MV-4-11 (cell line): ENCODE measurements at places on chromosomes 11 and 22.

DNA sequence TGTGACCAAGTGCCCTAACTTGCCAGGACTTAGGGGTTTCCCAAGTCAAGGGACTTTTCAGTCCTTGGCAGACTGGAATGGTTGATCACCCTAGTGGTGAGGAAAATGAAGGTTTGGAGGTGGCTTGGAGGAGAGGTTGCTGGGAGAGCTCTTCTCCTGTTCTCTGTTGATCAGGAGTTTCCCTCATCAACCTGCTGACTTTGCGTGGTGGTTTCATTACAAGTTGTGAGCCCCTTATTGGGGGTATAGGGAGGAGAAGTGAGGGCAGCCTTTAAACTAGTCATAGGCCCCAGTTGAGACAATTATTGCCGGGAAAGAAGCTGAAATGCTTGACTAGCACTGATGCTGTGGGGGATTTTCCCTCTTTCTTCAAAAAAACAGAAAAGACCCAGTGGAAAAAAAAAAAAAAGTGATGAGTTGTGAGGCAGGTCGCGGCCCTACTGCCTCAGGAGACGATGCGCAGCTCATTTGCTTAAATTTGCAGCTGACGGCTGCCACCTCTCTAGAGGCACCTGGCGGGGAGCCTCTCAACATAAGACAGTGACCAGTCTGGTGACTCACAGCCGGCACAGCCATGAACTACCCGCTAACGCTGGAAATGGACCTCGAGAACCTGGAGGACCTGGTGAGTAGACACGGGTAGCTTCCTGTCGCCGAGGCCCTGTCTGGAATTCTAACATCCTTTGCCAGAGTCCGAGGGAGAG is at the start of gene CXCR5:
Gene CXCR5 (plus strand): TSS at position 525 of the 704 bp plus-strand sequence. CDS start 50 bp downstream, at position 575.
- no peak for DNase-seq

DNA sequence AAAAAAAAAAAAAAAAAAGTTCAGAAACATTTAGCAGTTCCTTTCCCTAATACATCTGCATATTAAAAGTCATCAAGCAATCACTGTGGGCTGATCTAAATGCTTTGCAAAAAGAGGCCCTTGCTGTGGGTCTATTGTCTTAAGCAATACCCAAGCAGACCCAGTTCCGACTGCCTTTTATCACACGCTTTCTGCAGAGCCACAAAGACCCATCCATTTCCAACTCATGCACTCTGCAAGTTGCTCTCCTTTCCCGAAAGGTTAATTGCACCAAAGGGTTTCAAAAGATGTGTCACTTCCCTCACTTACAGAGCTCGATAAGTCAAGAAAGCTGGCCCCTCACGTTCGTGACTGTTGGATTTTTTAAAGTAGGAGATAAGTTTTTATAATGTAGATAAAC is 138.9 kb downstream of the MPPED1 start:
- DNase-seq: no peak

DNA sequence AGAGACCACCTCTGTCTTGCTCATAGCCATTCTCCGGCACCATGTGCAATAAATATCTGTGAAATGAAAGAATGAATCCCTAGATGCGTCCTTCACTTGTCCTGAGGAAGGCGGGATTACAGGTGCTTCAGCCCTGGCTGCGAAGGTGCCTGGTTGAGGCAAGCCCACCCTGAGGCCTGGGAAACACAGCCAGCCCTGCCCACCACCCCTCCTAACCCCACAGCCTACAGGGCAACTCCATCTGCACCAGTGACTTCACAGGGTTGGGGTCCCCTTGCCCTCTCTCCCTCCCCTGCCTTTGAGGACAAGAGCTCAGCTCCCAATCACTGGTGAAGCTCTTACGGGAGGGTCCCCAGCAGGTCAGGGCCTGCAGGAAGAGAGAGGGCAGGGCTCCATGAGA is 17.5 kb upstream of the SCGB1A1 start:
- no peak for DNase-seq

- DNase-seq: no peak
These were observed 18.9 kb downstream of the LIF start for GRCh38 chr22:30227438-30228228.

DNA sequence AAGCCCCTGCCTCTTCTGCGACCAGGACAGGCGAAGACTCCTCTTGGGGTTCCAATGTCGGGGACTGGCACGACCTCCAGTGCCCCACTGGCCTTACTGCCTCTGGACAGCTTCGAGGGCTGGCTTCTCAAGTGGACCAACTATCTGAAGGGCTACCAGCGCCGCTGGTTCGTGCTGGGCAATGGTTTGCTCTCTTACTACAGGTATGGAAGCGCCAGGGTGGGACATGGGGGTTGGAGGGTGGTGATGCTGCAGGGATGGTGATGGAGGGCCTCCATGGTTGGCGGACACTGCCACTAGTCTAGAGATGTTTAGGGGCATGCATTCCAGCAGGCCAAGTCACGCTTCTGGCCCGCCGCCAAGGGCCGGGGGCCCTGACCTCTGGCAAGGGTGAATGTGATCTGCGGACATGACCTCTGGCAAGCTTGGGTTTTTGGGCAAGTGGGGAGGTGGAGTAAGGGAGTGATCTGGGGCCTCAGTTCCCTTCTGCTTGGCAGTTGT is 727 bp downstream of the OSBP2 start:
- no peak for DNase-seq
